NCI-H526 (cell line): ENCODE measurements at places on chromosomes 12 and 14.

- DNase-seq: no peak
Measured at GRCh38 chr12:15982071-15982470, 70.9 kb downstream of the DERA start.

DNA sequence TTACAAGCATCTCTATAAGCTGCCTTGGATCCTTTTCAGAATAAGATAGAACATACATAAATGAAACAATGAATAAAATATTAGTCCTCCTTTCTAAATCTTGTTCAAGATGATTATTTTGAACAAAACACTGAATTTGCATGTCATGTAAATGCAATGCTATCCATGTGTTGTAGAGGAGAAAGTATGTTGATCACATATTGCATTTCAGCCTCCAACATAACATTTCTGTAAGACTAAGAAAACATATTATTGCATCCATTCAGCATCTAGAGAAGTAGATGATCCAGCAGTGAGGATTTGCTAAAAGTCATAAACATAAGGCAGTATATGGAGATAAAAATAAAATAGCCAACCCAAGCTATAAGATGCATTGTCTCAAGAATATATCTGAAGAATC lies 172.6 kb downstream of the CPNE8 start:
- no peak for DNase-seq

GRCh38 chr12:82366197-82366596 lies 7.9 kb downstream of the METTL25 start:
- no peak for DNase-seq

DNA sequence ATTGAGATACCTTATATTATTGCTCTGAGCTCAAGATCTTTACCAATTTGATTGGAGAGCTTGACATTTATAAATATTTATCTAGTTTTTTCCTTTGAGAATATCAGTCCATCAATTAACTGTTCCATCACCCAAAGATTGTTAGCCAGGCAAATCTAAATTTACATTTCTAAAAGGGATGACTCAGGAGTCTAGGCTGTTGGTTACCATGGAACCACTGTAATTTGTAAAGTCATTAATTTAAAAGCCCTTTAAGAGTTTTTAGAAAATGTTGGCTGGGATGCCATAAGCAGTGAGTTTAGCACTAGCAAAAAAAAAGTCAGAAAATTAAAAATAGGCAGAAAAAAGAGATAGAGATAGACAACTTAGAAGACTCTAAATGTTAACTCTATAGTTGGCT lies 19.5 kb upstream of the SERPINA1 start:
- no peak for DNase-seq

DNA sequence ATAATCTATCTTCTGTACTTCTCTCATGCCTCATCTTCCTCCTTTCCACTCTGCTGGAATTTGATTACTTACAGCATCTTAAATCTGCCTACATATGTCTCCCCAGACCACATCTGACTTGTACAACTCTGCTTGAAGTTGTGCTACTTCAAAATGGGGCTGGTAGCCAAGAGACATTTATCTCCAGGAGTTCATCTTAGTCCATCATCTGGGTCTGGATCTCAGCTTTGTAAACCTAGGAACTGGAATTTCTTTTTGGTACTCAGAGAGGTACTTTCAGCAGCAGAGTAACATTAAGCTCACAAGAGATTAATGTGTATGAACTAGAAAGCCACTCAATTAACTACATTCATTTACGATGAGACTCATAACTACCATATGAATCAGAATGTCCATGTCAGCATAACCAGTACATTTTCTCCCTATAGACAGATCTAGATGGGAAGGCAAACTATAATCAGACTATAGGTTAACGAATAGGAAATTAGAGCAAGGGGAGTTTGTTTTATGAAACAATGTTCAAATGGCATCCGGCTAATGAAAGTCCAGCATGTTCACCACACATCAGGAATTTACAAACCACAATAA lies 178.8 kb downstream of the CEP128 start:
- DNase-seq: peak; percentile 77

- peak; percentile 63 for DNase-seq
Measured at GRCh38 chr12:93135286-93136239, 206.5 kb upstream of the EEA1 start.

- DNase-seq: peak; percentile 49
Measured at GRCh38 chr14:68784226-68784910, 8.5 kb downstream of the ZFP36L1 start.

- DNase-seq: no peak
Measured at GRCh38 chr12:96176575-96176974, 17.6 kb upstream of the ELK3 start.
